ENCODE measurements at places on chromosomes 11 and 22. TPM values are rescaled to one million over a fixed set of nuclear protein-coding genes. Genes with fewer than 3 reads are reported as not detected.

The RNF215 gene
- total RNA-seq, result 26.9 TPM

DNA sequence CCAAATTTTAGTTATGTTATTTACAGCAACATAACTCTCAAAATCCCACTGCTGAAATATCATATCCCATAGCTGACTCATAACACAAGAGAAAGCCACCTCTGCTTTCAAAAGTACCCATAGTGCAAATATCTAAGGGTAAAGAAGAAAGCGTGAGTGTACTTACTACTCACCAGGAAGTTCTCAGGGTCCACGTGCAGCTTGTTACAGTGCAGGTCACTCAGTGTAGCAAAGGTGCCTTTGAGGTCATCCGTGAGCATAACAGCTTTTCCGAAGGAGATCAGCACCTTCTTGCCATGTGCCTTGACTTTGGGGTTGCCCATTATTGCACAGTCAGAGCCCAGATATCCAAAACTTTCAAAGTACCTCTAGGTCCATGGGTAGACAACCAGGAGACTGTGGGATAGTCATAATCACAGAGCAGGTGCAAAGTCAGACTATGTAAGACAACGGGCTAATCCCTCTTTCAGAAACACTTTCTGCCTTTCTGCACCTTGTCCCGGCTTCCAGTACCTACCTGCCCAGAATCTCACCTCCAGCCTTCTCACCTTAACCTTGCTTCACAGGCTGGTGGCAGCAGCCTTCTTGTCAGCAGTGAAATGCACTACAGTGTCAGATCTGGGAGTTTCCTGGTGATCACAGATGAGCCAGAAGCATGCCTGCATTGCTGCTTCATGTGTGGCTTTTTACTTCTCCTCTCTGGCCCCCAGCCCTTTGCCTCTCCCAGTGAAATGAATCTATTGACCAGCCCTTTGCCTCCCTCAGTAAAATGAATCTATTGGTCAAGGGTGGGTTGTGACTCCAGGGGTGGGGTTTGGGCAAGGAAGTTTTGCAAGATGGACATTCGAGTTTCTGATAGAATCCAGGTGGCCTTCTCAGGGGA, 6.5 kb downstream of the HBG1 start:
- no peak for DNase-seq

- no peak for DNase-seq
Observed at GRCh38 chr11:73974604-73975478, 7.8 kb downstream of the UCP2 start.

DNA sequence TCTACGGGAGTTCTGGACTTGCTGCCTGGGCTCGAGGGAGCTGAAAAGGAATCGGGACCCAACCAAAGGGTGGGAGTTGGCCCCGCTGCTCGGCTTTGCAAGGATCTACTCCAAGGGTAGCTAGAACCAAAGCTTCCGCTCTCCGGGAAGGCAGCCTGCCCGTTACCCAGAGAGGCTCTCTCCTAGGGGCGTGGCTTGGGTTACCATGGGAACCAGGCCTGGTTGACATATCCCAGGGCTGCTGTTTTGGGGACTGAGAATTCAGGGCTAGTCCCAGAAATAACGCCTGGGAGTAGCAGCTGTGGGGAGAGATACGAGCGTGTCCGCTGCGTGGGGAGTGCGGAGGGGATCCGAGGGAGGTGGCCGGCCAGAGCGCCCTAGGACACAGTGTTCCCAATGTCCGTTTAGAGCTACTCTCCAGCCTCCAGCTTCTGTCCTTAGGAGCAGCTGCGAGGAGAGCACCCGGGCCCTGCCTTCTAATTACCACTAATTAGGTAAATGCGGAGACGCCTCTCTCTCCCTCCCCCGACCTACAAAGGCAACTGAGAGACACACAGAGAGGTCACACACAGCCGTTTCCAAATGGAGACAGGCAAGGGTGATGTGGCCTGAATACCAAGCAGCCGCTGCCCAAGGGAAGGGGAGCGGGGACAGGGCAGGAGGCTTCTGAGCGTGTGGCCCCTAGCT, 141.6 kb upstream of the CADM1 start:
- DNase-seq, result no peak

GRCh38 chr11:112596324-112596723, 335.7 kb upstream of the PLET1 start:
- DNase-seq, result no peak
